Foreskin melanocyte (primary cell): ENCODE measurements at places on chromosomes 16 and 17.

- DNase-seq: peak; percentile 72
Observed at GRCh38 chr16:11273721-11274324, 394 bp upstream of the PRM3 start.

DNA sequence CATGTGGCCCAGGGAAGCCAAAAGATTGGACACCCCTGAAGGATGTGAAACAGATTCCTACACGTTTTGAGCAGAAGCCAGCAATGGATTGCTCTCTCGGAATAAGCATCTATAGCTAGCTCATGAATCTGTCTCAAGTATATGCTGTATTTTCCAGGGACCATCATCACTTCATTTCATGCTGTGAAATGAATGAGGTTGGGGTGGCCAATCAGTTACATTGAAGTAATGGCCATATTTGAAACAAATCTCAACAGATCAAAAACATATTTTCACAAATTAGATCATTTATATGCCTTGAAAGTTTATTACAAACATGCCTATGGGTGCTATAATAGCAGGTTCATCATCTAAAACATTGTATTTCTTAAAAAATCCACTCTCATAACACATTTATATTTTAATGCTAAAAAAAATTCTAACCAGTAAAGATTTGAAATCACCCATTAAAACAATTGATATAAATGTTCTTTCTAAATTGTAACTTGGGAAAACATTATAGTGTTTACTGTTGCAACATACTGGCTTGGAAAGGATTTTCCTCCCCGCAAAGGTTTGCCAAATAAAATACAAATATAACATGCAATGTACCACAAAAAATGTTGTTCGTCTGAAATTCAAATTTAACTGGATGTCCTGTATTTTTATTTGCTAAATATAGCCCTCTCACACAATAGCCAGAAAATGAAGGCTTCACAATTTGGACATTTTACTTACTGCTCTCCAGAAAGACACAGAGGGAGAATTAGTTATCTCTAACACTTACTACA, 743.6 kb downstream of the KCNJ2 start:
- no peak for DNase-seq

- no peak for DNase-seq
Observed at GRCh38 chr17:65487161-65487560, 74.3 kb downstream of the AXIN2 start.

- no peak for DNase-seq
Observed at GRCh38 chr17:77352441-77352840, 211.7 kb downstream of the SEC14L1 start.

- no peak for DNase-seq
Observed at GRCh38 chr16:90057738-90058173, 19.4 kb downstream of the PRDM7 start.

DNA sequence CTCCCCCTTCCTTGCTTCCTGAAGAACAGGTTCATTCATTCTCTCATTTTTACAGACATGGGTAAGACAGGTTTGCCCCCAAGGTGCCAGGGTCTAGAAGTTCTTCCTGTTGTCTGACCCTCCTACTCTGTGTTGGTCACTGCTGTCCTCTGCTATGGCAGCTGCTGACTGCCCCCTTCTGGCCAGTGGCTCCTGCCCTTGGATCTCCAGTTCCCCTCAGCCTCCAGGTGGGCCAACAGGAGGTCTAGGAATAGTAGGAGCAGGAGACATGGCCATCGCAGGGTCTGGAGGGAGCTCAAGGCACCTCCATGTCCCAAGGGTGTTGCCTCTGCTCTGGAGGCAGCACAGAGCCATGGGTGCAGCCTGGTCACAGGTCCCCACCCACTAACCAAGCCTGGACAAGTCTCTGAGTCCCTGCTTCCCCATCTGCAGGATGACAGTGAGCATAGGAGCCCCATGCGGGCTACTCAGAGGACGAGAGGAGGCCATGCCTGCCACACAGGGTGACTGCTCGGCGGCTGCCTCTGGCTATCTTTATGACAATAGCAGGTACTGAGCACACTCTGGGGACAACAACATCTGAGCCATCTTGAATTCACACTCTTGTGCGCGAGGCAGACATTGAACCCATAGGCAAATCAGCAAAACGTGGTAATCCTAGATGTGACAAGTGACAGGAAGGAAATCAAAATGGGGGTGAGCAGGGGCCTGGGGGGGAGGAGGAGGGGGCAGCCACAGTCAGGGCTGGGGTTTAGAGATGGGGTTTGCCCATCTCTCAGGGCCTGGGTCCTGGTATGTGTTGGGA, 27.0 kb upstream of the NXPH3 start:
- no peak for DNase-seq

DNA sequence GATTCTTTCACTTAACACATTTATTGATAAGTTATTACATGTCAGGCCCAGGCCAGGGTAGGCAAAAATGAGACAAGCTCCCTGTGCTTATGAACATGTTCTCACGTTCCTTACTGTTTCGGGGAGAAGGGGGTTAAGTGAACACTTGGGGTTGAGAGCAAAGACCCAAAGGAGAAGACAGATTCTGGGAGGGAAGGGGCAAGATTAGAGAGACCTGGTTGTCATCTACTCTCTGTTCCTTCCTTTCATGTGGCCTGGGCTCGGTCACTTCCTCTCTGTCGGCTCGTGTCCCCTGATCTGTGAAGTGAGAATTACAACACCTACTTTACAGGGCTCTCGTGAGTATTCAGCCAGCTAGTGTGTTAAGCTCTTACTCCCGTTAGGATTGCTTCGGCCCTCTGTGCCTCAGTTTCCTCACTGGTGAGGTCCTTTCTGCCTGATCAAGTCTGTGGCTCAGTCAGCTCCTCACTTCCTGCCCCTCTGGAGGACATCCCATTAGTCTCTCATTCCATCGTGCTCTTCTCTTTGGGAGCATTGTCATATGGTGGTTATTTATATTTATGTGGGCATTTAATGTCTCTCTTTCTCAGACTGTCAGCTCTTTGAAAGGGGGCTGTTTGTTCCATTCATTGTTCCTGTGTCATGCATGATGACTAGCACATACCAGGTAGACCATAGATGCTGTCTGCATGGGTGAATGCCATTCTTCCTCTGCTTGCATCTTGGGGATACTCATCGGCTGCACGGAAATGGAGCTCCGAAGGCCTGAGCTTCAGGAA, 38.9 kb downstream of the PLCG2 start:
- no peak for DNase-seq

DNA sequence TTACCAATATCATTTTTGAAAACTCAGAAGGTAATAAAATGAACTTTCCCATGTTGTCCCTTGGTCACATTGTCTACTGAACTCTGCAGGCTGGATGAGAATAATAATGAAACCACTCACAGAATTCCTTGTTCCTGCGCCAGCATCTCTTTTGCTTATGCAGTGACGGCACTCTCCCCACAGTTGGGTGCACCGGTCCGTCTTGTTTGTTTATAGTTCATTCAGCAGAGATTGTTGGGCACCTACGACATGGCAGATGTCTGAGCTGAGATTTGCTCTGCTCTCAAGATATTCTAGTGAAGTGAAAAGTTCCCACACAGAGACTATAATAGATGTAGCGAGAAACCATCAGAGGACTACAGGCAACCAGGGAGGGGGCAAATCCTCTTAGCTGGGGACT, 375.7 kb upstream of the CDH11 start:
- no peak for DNase-seq

GRCh38 chr17:66304304-66305174, 2.1 kb downstream of the PRKCA start:
- DNase-seq: no peak

DNA sequence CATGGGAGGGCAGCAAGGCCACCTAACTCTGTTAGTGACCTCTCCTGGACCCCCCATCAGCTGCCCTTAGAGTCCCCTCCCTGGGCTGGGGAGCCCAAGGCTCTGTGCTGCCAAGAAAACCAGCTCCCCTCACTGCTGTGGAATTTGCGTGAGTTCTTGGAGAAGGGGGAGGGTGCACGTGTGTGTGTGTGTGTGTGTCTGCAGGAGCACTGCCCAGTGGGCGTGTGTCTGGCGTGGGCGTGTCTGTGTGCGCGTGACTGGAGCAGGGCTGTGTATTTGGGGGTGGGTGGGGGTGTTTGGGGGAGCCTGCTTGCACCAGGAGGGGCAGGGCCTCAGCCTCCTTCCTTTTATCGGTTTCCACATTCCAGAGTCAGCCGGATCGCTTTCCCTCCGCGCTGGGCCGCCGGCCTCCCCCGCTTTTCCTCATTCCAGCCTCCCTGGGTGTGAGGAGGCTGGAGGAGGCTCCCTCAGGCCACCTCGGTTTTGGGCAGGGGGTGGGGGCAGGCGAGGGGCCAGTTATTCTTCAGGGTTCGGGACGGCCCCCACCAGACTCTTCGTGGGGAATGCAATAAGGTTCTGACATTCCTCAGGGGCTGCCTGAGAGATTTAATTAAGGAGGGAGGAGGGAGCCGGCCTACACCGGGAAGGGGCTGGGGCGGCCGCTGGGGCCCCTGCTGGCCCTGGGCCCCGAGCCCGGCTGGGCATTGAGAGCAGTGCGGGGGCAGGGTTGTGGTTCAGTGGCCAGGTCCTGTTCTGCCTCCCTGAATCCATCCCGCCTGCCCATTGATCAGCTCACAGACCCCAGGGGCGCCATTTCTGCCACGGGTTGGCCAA, 2.5 kb downstream of the VASN start:
- peak; percentile 49 for DNase-seq

GRCh38 chr16:23317266-23317661, 15.2 kb downstream of the SCNN1B start:
- DNase-seq: no peak

DNA sequence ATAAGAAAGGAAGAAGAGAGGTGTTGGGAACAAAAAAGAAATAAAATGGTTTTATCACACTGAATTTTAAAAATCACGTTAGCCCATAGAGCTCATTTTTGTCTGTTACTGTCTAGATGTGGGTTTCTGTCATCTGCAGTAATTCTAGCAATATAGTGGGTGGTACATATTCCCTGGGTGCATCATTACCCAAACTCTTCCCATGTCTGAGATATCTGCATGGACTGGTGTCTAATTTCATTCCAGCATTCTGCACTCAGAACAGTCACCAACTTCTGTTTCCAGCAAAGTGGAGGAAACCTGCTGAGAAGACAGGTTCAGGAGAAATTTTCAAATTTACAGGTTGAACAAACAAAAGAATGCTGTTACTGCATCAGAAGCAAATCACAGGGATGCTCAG, 263.8 kb downstream of the CDH11 start:
- no peak for DNase-seq

DNA sequence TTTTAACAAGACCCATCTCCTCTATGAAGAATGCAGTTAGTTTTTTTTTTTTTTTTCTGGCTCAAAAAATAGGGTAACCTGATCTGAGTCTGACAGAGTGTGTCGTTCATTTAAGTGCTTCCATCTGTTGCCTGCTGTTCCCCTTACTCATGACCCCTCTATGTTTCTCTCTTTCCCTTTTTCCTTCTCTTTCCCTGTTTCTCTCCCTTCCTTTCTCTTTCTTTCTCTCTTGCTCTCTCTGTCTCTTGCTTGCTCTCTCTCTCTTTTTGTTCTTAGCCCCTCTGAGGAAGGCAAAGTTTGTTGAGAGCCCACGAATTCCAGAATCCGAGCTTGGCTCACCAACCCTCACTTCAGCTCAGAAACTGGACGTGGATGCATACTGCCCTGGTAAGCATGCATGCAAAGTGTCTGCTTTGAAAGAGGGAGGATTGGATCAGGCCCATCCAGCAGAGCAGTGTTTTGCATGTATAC, 185.0 kb downstream of the TANC2 start:
- DNase-seq: no peak

DNA sequence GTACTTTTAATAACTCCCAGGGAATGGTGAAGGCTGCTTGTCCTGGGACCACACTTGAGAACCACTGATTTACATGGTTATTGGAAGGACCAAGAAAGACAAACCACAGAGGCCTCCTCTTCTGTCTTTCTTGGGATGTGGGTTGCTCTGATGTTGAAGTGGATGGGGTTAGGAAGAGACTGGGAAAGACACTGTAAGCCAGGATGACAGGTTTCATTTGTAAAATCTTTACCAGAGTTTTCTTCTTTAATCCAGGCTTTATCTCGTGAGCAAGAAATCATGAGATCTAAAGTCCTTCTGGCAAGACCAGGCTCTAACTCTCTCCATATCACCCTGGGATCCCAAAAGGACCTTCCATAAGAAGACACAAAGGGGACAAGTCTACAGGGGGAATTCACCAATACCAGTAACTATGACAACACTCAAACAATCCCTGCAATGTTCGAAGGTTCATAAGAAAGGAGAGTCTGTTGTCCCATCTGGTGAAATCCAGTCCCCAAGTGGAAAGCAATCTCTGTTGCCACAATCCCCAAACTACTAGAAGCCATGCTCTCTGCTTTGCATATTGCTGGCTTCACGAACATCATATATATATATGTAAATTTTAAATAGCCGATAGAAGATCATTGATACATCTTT, 44.8 kb upstream of the CDRT4 start:
- no peak for DNase-seq

GRCh38 chr16:85055493-85056210, 28.1 kb downstream of the KIAA0513 start:
- peak; percentile 29 for DNase-seq

- DNase-seq: no peak
Observed at GRCh38 chr16:5056352-5056751, 9.4 kb downstream of the C16orf89 start.

DNA sequence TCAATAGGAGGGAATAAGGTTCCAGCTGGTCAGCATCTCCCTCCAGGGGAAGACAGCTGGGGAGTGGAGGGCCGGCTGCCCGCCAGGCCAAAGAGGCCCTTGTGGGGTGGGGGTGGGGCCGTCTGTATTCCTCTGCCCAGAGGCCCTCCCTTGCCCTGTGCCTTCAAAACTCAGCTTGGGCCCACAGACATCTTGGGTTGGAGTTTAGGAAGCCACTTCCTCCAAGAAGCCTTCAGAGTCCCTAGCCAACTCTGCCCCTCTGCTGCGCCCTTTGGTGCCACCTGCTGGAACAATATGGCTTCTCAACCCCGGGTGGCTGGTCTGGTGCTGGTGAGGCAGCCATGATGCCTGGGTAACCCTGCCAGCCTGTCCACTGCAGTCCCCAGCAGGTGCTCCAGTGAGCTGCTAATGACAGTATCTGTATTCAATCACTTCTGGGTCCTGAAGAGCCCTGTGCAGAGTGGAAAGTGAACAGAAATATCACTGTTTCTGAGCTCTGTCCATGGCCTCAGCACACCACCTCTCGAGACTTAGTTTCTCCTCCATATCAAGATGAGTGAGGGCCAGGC, 16.7 kb downstream of the HSD11B2 start:
- DNase-seq: peak; percentile 37

DNA sequence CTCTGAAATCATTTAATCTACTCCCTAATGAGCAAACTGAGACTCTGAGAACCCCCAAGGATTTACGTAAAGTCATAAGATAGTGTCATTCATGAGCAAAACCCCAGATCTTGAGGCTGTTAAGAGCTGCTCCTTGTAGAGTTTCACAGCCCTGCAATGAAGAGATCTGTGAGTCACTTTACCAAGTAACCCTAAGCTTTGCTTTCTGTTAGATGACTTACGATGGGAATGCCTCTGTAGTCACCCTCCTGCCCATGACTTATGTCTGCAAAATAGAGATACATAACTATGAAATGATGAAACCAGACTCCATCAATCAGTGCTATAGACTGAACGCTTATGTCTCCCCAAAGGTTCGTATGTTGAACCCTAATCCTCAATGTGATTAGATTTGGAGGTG, 117.7 kb downstream of the HS3ST3A1 start:
- no peak for DNase-seq
